Activated T-cell treated with anti-CD3 and anti-CD28 coated beads for 4 hours (primary cell): ENCODE measurements at places on chromosomes 5 and 9.

- no peak for DNase-seq
Observed at GRCh38 chr5:120103495-120103894, 360.6 kb upstream of the PRR16 start.

GRCh38 chr5:143758750-143759149 is 53.2 kb upstream of the HMHB1 start:
- DNase-seq: no peak

- no peak for DNase-seq
Observed at GRCh38 chr5:167460449-167461020, 830.9 kb upstream of the WWC1 start.

GRCh38 chr5:159100782-159101646 is 1.3 kb upstream of the EBF1 start:
- no peak for DNase-seq

DNA sequence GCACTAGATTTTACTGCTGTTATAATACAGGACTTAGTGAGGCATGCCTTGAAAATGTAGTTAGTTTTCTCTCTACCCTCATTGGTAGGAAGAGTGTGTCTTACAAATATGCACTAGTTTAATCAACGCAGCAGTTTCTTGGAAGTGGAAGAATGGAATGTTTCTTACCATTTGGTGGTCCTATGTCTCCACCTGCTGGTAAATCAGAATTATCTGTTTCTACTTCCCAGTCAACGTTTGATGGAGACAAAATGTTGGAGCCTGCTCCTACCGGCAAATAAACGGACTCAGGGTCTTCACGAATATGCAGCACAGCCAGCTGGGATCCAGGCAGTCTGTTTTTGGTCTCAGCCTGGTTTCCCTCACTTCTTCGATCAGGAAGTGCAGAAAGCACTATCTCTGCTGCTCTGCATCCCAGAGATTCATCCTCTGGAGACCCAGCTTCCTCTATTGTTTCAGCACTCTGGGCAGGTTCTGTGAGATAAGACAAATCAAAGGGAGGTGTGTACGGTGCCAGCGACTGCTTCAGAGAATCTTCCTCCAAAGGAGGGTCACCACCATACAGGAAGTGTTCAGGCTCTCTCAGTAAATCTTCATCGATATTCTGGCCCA is 59.5 kb upstream of the PCA3 start:
- DNase-seq: no peak

DNA sequence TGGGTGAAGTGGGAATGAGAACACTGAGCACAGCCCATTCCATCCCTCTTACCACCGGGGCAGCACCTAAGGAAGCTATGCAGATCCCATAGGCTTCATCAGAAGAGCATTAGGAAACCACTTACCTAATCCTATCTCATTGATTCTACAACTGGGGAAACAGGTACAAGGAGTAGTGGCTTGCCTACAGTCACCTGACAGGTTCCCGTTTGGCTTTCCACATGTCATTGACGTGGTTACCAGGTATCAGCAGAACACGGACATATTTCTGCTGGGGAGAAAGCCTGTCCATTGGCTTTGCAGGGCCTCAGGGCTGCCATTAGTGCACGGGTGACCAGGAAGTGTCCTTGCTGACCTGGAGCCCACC is 11.3 kb downstream of the AFAP1L1 start:
- DNase-seq: no peak

- no peak for DNase-seq
Observed at GRCh38 chr9:102518324-102518723, 476.8 kb upstream of the CYLC2 start.

DNA sequence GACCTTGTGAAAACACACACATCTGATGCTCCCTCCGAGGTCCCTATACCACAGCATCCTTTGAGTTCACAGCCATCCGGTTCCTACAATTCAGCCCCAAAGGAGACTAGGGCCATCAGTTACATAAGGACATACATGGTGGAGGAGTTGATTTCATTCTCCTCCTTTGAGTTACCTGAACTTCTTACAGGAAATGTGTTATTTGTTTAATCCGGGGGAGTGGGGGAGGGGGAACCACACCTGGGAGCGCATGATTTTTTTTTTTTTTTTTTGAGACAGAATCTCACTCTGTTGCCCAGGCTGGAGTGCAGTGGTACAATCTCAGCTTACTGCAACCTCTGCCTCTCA is 30.7 kb downstream of the SEMA4D start:
- DNase-seq: no peak

GRCh38 chr9:8651070-8651845 is 851.7 kb upstream of the DMAC1 start:
- DNase-seq: no peak

DNA sequence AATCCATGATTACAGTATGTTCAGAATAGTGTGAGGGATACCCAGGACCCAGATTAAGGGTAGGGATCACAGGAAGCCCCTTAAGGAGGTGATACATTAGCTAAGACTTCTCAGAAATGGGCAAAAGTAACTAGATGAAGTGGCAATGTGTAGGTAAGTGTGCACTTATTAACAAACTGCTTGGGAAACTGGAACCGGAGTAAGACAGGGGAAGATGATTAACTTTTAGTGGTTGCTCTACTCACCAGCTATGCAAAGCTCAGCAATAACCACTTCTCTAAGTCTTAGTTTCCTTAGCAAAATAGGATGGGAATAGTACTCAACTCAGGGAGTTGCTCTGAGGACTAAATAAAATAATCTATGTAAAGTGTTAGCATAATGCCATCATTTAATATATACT is 182.2 kb downstream of the MCTP1 start:
- DNase-seq: no peak

- no peak for DNase-seq
Observed at GRCh38 chr9:88106492-88106891, 31.8 kb downstream of the SPATA31C2 start.

DNA sequence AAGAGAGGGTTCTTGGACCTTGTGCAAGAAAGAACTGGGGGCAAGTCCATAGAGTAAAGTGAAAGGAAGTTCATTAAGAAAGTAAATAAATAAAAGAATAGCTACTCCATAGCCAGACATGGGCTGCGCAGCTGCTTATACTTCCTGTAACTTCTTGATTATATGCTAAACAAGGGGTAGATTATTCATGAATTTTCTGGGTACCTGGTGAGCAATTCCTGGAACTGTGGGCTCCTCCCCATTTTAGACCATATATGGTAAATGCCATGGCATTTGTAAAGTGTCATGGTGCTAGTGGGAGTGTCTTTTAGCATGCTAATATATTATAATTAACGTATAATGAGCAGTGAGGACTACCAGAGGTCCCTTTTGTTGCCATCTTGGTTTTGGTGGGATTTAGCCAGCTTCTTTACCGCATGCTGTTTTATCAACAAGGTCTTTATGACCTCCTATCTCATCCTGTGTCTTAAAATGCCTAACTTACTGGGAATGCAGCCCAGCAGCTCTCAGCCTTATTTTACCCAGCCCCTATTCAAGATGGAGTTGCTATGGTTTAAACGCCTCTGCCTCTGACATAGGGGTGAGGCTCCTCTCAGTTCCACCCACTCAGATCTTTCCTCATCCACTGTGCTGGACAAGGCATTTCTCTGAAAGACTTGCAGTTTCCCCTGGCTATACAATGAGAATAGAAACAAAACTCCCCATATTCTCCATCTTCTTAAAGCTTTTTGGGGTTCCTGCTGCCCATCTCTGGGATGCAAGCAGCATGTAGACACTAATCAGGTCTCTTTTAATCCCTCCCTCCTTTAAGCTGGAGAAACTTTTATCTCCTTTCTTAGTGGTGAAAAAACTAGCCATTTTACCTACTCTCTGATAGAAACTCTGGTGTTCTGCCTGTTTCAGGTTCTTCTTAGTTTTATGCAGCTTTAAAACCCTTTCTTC is 91.2 kb downstream of the ARRDC3 start:
- DNase-seq: no peak

DNA sequence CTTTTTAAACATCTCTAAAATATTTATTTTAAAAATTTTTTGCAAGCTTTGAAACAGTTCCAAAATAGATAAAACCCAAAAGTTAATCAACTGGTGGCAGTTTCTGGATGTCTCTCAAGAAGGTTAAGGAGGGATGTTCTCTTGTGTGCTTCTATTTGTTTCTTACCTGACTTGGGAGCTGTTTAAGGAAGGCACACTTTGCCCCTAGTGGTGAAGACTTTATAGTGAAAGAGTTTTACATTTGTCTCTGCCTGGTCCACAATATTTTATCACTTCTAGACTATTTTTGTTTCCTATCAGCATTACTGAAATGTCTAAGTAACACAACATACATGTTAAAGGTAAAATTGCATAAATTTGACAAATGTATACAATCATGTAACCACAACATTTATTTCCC is 552.8 kb downstream of the SEMA5A start:
- no peak for DNase-seq

DNA sequence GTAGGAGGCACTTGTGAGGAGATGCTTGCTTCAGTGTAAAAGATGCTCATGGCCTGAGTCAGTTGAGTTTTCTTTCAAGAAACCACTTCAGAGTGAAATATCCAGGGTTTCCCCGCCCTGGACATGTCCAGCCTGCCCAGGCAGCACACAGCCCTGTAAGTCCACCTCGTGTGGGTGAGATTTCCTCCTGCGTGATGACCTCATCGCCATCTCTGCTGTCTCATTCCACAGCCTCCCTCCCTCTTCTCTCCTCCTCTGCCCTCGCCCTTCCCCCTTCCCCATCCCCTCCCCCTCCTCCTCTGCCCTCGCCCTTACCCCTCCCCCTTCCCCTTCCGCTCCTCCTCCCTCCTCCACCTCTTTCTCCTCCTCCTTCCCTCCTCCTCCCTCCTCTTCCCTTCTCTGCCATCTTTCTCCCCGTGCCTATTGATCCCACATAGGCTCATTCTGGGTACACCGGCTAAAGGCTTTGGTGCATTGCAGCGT is 34.0 kb upstream of the NCS1 start:
- no peak for DNase-seq

GRCh38 chr5:80275347-80275746 is 19.5 kb upstream of the SERINC5 start:
- DNase-seq: no peak

GRCh38 chr9:78354989-78355388 is 58.1 kb downstream of the PSAT1 start:
- DNase-seq: no peak

DNA sequence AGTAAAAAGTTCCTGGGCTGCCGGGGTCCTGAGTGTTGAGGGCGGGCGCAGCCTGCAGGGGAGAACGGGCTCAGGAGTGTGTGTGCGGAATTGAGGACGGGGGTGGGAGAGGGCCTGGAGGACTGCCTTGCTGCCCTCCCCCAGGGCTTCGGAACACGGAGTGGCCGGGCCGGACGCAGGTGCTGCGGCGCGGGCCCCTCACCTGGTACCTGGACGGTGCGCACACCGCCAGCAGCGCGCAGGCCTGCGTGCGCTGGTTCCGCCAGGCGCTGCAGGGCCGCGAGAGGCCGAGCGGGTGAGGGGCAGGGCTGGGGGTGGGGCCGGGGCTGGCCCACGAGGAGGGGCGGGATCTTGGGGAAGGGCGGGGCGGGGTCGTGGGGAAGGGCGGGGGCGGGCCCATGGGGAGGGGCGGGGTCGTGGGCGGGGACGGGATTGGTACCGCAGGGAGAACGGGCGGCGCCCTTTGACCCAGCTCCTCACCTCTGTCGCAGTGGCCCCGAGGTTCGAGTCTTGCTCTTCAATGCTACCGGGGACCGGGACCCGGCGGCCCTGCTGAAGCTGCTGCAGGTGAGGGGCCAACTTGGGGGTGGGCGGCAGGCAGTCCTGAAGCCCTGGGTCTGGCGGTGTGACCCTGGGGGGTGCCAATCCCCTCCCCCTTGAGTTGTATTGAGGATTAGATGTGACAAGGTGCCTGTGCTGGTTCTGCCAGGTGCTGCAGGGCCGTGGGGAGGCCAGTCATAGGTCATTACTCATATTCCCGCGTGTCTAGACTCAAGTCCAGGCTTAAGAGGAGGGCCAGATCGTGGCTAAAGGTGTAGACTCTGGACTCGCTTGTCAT is 7.1 kb downstream of the FPGS start:
- no peak for DNase-seq

DNA sequence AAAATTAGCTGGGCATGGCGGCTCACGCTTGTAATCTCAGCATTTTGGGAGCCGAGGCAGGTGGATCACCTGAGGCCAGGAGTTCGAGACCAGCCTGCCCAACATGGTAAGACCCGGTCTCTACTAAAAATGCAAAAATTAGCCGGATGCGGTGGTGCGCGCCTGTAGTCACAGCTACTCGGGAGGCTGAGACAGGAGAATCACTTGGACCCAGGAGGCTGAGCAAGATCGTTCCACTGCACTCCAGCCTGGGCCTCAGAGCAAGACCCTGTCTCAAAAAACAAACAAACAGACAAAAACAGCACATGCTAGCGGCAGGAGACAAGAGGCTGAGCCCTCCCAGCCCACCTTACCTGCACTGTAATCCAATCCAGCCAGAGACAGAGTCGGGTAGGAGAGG is 1.1 kb upstream of the DOLPP1 start:
- DNase-seq: no peak

DNA sequence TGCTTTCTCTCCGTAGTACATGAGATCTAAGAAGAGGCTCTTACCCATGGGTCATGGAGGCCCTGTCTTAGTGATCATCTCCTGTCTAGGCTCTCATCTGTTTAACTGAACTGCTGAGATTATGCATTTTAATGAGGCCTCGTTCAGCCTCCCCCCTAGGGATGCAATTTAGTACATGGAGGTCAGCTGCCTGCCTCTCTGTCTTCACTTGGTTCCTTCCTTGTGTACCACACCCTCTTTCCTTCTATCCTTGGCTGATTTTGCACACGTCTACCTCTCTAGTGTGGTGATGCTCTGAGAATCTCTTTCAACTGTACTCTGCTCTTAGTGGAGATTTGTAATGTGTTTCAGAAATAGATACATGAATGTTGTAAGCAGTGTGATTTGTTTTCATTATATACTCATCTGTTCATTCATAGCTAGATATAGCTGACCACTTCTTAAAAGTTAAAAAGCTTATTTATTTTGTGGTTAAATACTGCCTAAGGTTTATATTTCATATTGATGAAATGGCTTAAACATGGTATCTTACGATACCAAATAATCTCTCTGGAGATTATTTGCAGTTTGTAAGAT is 3.5 kb upstream of the ACTBL2 start:
- no peak for DNase-seq

- DNase-seq: no peak
Observed at GRCh38 chr5:154110716-154111115, 71.9 kb downstream of the MFAP3 start.

GRCh38 chr9:630817-631216 is 210.7 kb upstream of the DMRT1 start:
- no peak for DNase-seq

- DNase-seq: no peak
Observed at GRCh38 chr9:118038713-118039112, 334.5 kb downstream of the TLR4 start.

DNA sequence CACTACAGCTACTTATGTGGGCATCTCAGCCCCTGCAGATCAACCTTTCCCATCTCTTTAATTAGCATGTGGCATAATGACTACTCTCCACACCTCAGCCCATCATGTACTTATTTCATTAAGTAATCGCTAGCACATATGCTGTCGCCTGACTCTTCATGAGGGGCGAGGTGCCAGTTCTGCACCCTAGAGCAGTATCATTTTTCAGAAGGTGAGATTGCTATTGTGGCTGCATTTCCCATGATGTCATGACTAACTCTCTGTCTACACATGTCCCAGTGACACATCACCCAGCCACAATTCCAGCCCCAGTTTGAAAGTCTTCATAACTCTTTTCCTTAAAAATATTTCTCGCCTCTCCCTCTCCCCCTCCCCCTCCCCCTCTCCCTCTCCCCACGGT is 7.6 kb upstream of the F2RL1 start:
- DNase-seq: no peak
